ENCODE measurements at places on chromosomes 3 and 15.

GRCh38 chr3:130663092-130663491, 83.5 kb downstream of the PIK3R4 start:
- no peak for DNase-seq

- no peak for DNase-seq
Observed at GRCh38 chr3:177299250-177299649, 102.0 kb upstream of the TBL1XR1 start.

DNA sequence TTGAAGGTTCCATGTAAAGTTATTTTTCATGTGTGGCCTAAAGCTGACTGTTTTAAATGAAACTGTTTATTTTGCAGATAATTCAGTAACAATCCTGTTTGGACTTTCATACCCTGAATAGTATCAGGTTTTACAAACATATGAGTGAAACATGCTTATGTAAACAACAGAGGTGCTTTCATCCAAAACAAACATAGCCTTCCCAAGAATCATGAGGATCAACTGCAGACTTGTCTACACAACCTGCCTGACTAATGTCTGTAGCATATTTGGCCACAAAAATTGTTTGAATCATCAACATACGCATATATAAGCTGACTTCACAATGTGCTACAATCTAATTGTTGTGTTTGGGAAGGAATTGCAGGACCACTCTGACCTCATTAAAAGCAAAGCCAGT, 190.4 kb downstream of the DIPK2A start:
- no peak for DNase-seq

GRCh38 chr15:36778531-36778930, 199.1 kb downstream of the CDIN1 start:
- no peak for DNase-seq

DNA sequence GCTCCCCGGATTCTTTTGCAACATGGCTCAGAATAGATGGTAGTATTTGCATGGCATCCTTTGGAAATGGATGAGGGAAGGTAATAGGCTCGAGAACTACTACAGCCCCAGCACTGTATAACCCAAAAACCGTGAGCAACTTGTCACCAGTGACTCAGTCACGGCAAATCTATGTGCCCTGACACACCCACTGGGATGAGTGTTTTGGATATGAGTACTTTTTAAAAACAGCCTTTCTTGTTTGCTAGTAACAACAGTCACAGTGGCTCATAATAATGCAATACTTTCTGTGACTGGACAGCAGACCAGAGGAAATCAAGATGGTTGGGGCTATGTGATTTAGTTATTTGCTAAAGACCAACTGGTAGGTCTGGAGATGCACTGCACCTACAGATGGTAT, 299.6 kb downstream of the ULK4 start:
- DNase-seq = no peak

DNA sequence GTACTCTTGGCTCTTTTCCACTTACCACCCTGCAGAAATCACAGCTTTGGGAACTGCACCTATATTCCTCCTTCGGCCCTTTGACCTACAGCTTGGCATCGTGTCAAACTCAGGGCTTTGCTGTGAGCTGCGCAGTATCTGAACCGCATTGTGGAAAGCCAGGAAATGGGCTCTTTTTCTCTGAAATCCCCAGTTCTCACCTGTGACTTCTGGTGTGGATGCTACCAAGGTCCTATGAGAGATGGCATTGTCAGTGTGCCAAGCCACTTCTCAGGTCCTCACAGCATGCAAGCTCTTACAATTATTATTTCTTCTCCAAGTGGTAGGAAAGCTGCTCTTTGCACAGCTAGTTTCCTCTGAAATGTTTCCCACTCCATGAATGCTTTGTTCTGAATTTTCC, 450.6 kb upstream of the TBL1XR1 start:
- DNase-seq = no peak

DNA sequence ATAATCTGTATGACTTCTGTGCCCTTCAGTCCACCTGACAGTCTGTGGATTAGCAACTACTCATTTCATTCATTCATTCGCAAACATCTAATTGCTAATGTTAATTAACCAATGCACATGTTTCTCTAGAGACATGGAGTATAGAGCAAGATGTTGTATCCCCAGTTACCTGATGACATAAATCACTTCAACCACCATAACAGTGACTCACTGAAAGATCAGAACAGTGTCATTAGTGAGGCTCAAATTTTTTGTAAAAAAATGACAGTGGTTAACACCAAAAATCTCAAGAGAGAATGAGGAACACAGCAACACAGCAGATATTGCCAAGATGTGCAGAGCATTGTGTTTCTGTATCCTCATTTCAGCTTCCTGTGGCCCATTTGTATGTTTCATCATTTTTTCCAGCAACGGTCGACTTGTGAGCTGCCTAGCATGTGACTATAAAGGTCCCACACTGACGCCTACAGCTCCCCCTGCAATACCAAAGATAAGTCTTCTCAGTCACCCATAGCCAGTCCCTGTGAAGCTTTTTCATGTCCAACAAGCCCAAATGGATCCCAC, 3.7 kb upstream of the PLD1 start:
- DNase-seq = no peak

GRCh38 chr3:170717410-170718402, 131.8 kb upstream of the SLC7A14 start:
- no peak for DNase-seq

DNA sequence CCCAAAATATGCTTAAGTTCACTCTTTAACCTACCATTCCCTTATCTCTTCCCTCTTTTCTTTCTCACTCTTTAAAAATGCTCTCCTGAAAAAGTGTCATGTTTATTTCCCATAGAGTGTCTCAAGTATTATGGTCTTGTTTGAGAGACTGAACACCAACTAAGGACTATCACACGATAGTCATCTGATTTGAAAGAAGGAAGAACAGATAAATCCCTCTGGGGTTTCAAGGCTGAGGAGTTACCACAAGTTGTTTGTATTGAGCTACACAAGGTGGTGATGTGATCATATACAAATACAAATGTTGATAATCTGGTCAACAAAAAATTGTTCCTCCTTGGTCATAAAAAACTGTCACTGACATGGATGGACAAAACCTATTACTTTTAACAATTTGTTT, 13.8 kb downstream of the MEIS2 start:
- DNase-seq = no peak

DNA sequence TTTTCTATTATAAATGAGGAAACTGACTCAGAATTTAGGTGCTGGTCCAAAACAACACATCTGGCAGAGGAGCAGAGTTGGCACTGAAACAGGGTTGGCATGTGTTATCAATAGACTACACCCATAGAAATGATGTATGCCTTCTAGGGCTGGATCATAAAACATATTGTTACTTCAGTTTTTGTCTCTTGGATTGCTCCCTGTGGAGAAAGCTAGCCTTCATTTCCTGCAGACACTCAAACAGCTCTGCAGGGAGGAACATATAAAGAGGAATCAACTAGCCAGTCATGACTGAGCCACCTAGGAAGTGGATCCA, 507 bp upstream of the MRPL3 start:
- DNase-seq = no peak
